Lower leg skin (tissue), 4 donors: ENCODE measurements at places on chromosomes 12 and 14.

DNA sequence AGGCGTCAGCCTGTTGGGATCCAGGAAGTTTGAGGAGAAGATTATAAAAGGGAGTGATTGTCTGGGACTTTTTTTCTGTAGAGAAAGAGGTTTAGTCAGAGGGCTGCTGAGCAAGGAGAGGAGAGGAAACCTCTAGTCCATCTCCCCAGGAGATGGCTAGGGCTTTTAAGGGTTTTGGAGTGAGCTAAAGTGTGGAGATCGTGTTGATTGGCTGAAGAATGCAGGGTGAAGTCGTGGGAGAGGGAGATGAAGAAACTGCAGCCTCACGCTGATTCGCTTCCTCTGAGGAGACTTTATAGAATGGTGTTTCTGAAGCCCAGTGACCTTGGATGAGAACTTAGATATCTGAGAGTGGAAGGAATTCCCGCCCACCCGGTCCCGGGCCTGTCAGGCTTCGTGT is 193.7 kb upstream of the PWP1 start:
- no peak for DNase-seq

GRCh38 chr14:103741876-103742275 is 26.3 kb downstream of the ZFYVE21 start:
- DNase-seq = no peak

- DNase-seq = no peak
Measured at GRCh38 chr12:51921017-51921725, 13.9 kb downstream of the ACVRL1 start.

DNA sequence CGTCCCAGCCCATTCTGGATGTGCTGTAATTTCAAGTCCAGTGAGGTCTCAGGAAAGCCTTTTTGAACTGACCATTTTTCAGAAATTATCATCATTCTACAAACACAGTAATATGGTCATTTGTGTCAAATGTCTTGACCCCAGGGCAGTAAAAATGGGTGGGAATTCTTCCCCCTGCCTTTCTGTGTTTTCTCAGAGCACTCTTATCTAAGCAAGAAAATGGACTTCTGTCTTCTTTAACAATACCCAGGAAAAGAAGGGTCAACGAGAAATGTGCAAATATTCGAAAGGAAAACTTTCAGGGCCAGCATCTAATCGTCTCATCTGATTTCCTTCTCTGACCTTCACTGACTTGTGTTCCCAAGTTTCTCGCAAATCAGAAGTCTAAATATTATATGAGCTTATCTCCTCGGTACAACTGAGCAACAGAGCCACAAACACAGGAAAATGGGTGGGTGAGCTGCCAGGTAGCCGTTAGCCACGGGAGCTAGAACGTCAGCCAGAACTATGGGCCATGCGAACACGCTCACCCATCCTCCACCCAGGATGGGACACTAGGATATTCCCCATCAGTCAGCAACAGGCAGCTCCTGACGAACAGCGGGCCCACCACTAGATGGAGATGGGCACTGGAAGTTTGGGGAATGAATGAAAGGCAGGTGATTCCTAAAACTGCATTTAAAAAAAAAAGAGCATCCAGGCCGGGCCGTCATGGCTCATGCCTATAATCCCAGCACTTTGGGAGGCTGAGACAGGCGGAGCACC is 57.1 kb downstream of the VWF start:
- DNase-seq = no peak

GRCh38 chr14:74302152-74302628 is 544 bp downstream of the ABCD4 start:
- DNase-seq = no peak

- no peak for DNase-seq
Measured at GRCh38 chr12:9797722-9798619, 29.3 kb upstream of the KLRF1 start.

GRCh38 chr12:13243516-13244070 is 47.1 kb downstream of the EMP1 start:
- no peak for DNase-seq

DNA sequence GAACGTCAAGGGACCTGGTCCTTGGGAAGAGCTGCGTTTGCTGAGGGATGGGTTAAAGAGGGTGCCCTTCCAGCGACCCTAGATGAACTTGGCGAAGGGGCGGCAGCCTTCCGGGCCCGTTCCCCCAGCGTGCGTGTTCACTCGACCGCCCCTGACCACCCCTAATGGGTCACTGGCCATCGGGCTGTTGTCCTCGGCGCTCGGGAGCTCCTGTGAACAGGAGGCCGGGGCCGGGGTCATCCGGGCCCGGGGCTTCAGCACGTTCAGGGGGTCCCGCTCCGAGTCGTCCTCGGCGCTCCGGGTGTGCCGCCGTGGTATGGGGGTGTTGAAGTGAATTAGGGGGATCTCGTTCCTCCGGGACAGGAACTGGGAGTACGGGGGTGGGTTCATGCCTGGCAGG is 9.2 kb downstream of the FGF23 start:
- DNase-seq = no peak

GRCh38 chr12:66456612-66457011 is 154.3 kb downstream of the HELB start:
- no peak for DNase-seq

GRCh38 chr14:62939970-62940369 is 105.3 kb downstream of the KCNH5 start:
- no peak for DNase-seq

DNA sequence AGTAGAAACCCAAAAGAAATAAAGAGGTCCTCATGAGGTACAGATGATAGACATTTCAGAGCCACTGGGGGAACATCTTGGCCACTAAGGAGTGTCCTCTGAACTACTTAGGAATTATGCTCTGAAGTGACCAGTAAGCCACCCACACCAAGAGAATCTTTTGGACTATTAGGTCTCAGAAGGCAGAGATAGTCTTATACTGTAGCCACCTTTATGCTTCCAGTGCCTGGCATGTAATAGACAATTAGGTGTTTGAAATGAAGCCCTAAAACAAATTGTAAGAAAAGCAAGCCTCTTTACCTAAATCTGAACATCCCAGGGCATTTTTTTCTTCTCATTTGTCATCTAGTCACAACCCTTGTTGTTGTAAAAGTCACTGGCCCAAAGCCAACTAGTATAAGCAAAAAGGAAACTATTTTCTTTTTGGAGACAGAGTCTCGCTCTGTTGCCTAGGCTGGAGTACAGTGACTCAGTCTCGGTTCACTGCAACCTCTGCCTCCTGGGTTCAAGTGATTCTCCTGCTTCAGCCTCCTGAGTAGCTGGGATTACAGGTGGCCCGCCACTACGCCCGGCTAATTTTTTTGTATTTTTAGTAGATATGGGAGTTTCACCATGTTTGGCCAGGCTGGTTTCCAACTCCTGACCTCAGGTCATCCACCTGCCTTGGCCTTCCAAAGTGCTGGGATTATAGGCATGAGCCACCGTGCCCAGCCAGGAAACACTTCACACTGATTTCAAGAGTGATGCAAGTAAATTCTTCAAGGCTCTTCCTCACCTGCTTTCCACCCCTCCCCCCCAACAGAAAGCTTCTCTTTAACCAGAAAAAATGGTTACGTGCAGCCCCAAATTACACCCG is 11.1 kb downstream of the PLEKHA5 start:
- DNase-seq = no peak

DNA sequence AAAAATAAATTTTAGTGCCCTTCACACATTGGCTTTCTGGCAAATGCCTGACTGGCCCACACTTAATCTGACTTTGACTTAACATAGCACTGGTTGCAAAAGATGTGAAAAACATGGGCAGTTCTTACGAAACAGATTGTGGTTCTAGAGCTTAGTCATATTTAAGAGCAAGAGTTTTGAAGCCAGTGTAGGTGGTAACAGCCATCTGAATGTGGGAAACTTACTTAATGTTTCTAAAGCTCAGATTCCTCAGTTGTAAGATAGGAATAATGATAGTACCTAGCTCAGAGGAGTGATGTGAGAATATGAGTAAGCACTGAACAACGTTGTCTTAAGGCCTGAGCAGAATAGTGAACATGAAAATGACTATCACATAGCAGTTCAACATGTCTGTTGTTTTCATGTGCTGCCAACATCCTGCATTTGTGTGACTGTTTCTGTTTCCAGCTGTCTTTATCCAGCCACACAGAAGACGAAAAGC is 262.7 kb downstream of the SYT1 start:
- no peak for DNase-seq

DNA sequence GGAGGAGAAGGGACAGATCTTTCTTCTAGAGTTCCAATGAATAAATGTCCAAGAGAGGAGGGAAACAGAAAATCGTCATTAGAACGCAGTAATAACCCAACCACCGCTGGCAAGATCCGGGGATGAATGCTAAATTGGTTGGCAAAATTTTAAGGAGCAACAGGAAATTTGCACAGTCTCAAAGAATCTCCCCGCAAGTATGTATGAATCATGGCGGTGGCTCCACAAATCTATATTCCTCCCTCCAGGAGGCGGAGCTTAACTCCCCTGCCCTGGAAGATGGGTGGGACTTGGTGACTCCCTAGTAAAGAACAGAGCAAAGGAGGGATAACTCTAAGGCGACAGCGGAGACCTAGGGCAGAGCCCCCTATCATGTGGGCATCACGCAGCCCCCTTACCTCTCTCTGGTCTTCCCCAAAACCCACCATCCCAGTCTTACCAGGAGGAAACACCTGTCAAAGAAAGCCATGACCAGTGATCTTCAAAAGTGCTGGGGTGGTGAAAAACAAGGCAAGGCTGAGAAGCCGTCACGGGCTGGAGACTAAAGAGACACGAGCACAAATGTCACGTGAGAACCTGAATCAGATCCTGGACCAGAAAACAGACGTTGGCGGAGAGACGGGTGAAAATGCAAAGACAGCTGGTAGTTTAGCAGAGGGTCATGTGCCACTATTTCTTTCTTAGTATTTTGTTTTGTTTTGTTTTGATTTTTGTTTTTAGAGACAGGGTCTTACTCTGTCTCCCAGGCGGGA is 125.8 kb downstream of the NCOR2 start:
- no peak for DNase-seq

- no peak for DNase-seq
Measured at GRCh38 chr12:67414011-67414715, 145.0 kb downstream of the CAND1 start.

DNA sequence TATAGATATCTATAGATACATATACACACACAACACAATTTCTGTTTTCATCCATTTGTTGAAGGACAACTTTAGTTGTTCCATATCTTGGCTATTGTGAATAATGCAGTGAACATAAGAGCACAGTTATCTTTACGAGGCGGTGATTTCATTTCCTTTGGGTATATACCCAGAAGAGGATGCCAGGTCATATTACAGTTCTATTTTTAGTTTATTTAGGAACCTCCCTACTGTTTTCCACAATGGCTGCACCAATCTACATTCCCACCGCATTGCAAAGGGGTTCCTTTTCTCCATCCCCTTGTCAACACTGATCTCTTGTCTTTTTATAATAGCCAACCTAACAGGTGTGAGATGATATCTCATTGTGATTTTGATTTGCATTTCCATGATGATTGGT is 143.4 kb upstream of the ARHGAP5 start:
- no peak for DNase-seq

GRCh38 chr12:100229036-100229635 is 28.5 kb downstream of the ACTR6 start:
- no peak for DNase-seq

DNA sequence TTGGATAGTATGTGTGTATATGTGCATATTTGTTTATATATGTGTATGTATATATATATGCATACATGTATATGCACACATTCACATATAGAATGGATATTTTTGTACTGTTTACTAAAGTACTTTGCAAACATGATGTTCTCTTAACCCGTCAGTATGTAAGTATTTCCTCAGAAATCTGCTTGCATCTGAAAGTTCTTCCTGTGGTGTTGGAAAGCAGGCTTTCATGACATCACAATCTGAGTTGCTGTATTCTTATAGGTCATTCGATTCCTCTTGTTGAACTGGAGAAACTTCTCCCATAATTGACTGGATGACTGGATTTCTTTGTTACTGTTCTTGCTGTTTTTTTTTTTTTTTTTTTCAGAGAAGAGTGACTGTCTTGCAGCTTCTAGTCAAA is 29.1 kb downstream of the GABARAPL1 start:
- DNase-seq = no peak

- DNase-seq = no peak
Measured at GRCh38 chr14:89024691-89025090, 200.2 kb downstream of the TTC8 start.

GRCh38 chr14:87278415-87278814 is 714.6 kb downstream of the GALC start:
- DNase-seq = no peak
